SW480 (cell line): ENCODE measurements at places on chromosomes 7 and 10.

DNA sequence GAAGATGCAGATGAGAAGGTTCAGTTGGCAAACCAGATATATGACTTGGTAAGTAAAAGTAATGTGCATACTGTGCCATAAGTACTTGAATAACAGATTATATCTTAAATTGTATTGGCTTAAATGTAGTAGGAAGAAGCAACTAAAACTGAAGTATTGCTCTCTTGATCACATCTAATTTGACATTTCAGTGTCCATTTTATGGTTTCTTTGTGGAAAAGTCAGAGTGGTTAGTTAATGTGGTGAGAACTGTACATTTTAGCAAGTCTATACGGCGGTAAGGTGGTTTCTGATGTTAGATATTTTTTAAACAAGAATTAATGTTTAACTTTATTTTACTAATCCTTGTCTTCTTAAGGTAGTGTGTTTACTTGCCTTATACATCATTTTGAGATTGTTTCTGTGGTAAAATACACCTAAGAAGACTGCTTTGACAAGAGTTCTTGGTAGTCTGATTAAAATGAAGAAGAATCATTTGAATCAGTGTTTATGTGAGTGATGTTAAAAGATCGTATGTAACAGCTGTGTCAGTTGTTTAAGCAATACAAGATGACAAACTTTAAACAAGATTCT lies 5.1 kb downstream of the ING3 start:
- DNase-seq = no peak

DNA sequence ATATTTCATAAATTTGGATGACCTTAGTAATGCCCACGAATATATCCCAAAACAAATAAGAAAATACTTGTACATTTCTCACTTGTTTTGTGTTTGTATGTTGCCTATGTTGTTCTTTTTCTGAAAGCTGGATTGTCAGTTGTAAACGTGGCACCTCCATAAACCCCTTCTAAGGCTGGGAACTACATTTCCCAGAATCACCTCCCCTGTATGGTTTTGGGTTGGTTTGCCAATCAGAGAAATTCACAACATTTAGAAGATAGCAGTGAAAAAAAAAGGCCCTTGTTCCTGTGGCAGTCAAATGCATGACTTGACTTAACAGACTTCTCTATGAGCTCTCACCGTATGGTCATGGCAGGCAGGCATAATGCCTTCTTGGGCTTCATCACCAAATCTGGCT lies 676.3 kb upstream of the STEAP1 start:
- no peak for DNase-seq

DNA sequence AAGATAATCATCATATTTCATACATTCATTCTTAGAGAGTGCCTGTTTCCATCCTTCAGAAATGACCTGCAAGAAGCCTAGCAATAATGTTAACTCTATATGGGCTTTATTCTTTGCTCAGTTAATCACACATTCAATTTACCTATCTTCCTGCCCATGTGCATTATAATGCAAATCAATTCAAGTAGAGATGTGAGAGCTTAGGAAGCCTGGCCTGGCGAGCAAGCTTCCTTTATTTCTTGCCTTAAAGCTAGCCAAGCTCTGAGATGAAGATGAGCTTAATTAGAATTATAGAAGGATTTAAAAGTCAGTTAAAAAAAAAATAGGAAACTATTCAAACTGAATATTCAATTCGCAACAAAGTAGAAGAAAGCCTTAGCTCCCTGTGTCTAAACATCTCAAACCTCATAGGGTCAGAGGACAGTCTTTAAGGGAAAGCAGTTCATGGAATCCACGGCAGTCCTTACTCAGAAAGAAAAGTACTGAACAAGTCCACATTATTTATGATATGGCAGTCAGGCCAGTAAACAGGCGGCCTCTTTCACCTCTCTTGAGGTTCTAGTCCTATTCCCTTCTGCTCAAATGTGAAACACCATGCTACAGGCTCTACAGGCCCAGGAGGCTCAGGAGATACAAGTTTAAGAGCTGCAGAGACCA lies 214.1 kb downstream of the TFEC start:
- no peak for DNase-seq

DNA sequence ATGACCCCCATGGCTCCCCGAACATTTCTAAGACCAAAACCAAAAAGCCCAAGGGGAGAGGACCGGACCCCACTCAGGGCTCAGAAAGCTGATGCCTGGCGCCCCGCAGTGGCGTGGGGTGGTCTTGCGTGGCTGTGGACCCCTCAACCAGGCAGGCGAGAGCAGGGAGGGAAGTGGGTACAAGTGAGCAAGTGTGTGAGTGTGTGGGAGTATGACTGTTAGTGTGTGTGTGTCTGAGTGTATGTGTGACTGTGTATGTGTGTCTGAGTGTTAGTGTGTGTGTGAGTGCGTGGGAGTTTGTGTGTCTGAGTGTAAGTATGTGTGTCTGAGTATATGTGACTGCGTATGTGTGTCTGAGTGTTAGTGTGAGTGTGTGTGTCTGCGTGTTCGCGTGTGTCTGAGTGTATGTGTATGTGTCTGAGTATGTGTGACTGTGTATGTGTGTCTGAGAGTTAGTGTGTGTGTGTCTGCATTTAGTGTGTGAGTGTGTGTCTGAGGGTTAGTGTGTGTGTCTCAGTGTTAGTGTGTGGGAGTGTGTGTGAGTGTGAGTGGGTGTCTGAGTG lies 34.0 kb upstream of the INSIG1 start:
- no peak for DNase-seq

- DNase-seq = no peak
Observed at GRCh38 chr7:27946351-27946750, 206.4 kb downstream of the TAX1BP1 start.
